Activated CD8-positive, alpha-beta memory T cell treated with anti-CD3 and anti-CD28 coated beads, Interleukin-2, amount 10 ng/mL, durations not matched to agents 7 days and 5 days (primary cell): ENCODE measurements at places on chromosomes 2 and 18. TPM values are rescaled to one million over a fixed set of nuclear protein-coding genes. Genes with fewer than 3 reads are reported as not detected.

- no peaks in the 10 kb centered on the region for H3K4me1 ChIP-seq
- DNase-seq: no peak
- H3K27me3 ChIP-seq: peaks cover 34% of the 10 kb centered on the region
- no peak overlapping the region for H3K4me3 ChIP-seq
Observed at GRCh38 chr2:131641414-131642206, 113.9 kb downstream of the CCDC74A start.

GRCh38 chr18:48410095-48410920 lies 1.1 kb upstream of the ZBTB7C start:
- H3K4me3 ChIP-seq: peak overlapping the region; percentile 44
- peaks cover 75% of the 10 kb centered on the region for H3K27me3 ChIP-seq
- peak; percentile 79 for DNase-seq
- peaks cover 13% of the 10 kb centered on the region for H3K4me1 ChIP-seq

GRCh38 chr2:144905956-144906355 lies 386.0 kb upstream of the ZEB2 start:
- no peak overlapping the region for H3K27ac ChIP-seq
- no peak overlapping the region for H3K4me3 ChIP-seq
- no peak for DNase-seq
- H3K4me1 ChIP-seq: no peaks in the 10 kb centered on the region

The DPP4 gene
- 106 TPM for total RNA-seq

- H3K27me3 ChIP-seq: no peaks in the 10 kb centered on the region
- no peaks in the 10 kb centered on the region for H3K36me3 ChIP-seq
- H3K4me3 ChIP-seq: no peak overlapping the region
- DNase-seq: no peak
Observed at GRCh38 chr2:216934151-216934550, 74.3 kb upstream of the TNP1 start.

DNA sequence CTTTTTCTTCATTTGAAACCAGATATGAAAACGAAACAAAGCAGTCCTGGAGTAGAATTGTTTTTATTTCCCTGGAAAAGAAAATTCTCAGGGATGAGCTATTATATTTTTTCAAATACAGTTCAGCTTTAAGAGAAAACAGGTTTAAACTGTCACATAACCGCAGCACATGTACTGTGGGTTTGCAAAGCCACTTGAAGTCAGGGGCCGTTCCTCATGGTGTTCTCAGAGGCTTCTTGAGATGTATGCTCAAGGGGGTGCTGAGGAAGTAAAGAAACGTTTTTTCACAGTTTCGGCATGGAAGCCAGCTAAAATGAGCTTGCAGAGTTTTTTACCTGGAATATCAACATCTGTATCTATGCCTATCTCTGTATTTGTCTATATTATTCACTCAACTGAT lies 225.3 kb downstream of the MC4R start:
- no peak overlapping the region for H3K27ac ChIP-seq
- H3K36me3 ChIP-seq: no peaks in the 10 kb centered on the region
- H3K27me3 ChIP-seq: no peaks in the 10 kb centered on the region
- DNase-seq: no peak
- H3K4me1 ChIP-seq: no peaks in the 10 kb centered on the region

The CPLX4 gene
- not detected for total RNA-seq

DNA sequence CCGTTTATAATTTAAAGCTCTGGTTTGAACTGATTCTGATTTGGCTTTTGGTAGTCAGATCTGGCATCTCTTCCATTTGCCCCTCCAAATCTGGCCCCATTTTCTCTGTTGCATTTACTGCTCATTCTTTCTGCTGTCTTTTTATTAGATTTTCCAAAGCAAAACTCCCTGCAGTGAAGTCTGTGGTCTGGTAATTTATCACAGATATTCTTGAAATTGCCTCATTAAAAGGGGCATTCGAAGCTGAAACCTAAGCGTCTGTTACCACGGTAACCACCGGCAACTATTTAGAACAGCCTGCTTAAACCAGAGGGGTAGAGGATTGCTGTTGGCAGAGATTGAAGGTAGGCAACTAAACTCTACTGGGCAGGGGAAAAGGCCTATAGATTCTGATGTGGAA lies 111.5 kb upstream of the UPP2 start:
- H3K27me3 ChIP-seq: peaks cover 3% of the 10 kb centered on the region
- H3K4me1 ChIP-seq: no peaks in the 10 kb centered on the region
- DNase-seq: no peak
- no peaks in the 10 kb centered on the region for H3K36me3 ChIP-seq
- H3K27ac ChIP-seq: no peak overlapping the region
